ENCODE measurements at places on chromosomes 7 and 10.

DNA sequence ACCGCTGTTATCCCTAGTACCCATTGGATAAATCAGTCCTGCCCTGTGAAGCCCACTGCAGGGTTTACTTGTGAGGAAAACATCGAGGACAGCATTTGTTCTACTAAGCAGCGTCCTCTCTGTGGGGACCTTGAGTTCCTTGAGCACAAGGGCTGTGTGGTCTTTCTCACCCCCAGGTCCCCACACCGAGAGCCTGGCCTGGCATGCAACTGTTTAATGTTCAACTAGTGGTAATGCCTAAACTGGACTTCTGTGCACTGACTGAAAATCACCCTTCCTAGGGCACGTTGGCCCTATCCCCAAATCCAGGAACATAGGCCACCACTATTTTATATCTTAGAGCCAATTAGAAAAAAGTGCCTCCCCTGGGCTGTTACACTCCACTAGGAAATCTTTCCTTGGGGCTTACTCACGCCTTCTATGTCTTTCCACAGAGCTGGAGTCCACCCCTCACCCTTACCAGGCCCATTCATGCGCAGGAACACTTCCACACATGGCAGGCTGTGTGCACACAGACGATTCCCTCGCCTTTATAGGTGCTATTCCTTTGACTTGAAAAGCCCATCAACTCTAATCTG, 1.7 kb upstream of the TMEM213 start:
- no peak for DNase-seq

DNA sequence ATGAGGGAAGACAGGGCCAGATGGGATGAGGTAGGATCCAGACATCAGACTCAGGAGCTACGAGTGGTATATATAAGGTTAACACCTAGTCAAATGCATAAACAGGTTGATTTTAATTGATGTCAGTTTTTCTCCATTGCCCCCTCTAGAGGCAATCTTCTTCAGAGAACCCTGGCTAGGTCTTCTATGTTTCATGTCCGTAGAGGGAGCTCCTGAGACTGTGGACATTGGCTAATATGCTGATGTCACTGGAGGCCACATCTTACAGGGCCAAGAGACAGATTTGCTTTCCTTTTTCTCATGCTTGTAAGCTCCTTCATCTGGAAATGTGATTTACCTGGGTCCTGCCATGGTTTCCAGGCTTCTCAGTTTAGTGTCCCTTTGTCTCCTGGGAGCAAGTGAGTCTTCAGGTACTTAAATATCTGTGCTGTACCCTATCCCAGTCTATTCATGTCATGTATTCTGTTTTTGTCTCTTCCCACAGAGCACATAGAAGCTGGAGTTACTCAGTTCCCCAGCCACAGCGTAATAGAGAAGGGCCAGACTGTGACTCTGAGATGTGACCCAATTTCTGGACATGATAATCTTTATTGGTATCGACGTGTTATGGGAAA, 161.6 kb upstream of the PRSS1 start:
- DNase-seq = peak; percentile 72

- peak; percentile 83 for DNase-seq
Observed at GRCh38 chr10:97771055-97771891, 526 bp downstream of the SFRP5 start.

DNA sequence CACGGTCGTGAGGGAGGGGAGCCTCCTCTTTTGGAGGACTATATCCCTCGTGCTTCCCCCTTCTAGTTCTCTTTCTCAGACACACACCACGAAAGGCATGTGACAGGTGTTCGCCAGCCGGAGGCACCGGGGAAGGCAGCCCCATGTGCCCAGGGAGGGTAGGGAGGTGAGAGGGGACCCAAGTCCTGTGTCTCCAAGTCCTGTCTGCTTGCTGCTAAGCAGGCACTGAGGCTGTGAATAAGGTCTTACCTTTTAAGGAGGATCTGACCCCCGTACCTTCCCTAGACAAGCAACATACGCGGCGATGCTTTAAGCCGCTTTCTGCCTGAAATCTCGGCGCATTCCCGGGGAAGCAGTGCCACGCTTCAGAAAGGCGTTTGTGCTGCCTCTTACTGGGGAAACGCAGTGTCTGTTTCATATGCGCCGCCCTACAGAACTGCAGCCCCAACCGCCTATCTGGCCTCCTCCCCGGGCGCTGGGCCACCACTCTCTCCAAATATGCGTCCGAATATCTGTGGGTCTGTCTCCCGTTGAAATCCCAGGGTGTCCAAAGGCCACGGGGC, 770 bp downstream of the PLXNA4 start:
- peak; percentile 52 for DNase-seq

DNA sequence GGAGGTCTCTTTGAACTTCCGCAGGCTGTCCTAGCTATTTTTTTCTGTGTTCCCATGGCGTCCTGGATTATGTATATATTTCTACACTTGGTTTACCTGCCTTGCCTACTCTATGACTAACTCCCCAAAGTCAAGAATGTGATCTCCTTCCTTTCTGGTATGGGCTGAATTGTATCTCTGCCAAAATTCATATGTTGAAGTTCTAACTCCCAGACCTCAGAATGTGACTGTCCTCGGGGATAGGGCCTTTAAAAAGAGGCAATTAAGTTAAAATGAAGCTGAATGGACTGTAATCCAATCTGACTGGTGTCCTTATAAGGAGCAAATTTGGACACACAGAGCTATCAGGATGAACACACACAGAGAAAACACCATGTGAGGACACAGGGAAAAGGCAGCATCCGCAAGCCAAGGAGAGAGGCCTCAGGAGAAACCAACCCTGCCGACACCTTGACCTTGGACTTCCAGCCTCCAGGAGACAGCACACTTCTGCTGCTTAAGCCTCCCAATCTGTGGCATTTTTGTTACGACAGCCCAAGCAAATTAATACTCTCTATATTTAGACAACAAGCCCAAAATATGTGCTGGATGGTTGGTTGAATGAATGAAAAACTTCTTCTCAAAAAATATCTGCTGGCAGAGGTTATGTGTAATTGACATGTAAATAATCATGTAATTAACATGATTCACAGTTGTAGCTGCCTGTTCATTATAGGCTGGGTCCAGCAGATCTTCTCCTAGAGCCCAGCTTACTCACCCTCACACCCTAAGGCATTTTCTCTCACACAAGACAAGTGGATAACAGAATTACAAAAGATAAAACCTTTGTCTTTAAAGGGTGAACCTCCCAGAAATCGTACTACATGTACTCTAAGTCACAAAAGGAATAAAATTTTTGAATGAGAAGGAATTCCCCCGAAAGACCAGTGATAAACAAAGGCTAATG, 123.7 kb downstream of the CUBN start:
- no peak for DNase-seq

DNA sequence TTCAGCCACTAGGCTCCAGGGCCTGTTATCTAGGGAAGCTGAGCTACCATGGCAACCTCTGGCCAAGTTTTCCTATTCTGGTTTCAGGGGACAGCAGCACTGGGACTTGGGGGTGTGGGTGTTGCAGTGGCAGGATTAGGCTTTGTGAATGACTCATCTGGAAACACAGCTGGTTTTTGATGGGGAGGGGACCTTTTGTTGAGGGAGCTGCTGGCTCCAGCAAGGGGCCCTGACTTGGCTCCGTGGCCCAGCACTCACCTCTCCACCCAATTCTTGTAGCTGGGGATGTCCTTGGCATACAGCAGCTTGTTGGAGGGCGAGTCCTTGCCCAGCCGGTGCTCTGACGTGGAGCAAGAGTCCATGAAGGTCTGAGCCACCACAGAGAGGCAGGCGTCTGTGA, 435.9 kb downstream of the PLXNA4 start:
- no peak for DNase-seq

- no peak for DNase-seq
Observed at GRCh38 chr7:110027385-110027784, 1063.5 kb upstream of the LRRN3 start.

DNA sequence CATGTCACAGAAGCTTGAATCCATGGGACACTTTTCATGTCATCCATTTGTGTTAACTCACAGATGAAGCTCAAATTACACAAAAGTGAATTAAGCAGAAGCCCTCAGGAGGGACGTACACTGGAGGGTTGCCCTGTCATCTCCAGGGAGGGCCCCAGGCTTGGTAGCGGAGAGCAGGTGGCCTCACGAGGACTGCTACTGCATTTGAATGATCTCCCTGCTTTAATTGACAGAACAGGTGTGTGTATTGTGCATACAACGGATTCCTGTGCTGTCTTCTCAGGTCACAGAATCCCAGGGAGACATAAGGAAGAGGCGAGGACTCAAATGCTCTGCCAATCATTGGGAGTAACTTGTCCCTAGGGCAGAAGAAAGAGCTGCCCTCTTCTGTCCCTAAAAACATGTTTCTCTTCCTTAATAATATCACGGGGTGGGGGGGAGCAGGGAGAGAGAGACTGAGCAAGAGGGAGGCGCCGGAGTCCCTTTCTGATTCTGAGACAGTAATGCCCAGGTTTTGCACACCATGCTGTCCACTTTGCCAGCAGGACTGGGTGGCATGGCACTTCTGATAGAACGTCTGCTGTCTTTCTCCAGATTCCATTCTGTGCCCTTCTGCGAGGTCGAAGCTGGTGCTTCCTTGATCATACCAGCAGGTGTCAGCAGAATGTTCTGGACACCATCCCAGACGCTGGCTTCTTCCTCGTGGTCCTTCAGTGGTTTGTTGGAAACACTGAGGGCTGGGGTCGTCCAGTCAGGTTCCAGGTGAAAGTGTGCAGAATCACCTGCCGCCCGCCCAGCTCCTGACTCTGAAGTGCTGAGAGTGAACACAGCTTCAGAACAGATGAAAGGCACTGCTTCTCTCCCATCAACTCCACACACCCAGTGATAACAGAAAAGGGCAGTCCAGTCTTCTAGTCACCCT, 26.2 kb upstream of the RASGEF1A start:
- peak; percentile 67 for DNase-seq

DNA sequence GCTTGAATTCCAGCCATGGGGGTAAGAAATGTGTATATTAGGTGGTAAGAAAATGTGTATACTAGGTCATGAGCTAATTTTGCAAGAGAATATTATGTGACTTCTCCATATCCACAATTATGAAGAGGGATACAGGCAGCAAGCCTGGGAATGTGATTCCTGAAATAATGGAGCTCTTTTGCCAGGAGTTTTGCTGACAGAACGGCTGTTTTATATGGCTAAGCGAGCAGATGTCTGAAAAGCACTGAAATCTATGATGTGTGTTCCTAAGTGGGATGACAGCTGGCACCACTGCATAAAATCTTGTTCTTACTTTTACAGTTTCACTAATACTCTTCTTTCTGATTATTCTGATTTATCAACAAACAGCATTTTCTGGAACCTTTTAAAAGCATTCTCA, 386.0 kb upstream of the HPS1 start:
- no peak for DNase-seq

- no peak for DNase-seq
Observed at GRCh38 chr7:114708646-114709045, 213.2 kb upstream of the MDFIC start.

- no peak for DNase-seq
Observed at GRCh38 chr10:46558392-46559185, 2.1 kb upstream of the GPRIN2 start.

DNA sequence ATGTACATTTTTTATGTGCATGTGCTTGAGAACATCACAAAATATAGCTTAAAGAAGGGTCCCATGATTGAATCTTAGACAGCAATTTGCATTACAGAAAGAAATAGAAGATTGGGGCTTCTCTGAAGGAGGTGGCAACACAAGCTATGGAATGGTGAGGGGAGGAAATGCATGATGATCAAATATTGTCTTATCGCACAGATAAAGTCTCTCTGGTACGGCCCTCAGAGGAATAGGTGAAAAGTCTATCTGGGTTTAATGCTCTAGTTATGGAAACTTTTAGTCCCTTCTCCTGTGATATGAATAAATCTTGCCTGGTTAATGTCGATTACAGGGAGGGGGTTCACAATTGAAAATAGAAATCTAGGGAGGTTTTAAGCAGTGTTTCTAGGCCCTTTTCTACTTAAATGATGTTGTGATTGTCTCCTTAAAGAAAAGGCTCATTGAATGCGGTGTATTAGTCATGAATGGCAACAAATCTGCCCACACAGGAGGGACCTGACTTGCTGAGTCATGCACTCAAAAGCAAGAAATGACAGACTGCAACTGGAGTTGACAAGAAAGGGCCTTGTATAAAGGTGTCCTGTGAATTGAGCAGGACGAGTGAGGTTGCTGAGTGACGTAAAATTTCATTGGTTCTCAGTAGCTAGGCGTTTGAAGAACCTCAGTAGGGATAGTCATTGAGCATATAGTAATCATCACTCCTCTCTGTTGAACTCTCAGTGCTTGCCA, 133.4 kb upstream of the CSTF2T start:
- DNase-seq = peak; percentile 17

DNA sequence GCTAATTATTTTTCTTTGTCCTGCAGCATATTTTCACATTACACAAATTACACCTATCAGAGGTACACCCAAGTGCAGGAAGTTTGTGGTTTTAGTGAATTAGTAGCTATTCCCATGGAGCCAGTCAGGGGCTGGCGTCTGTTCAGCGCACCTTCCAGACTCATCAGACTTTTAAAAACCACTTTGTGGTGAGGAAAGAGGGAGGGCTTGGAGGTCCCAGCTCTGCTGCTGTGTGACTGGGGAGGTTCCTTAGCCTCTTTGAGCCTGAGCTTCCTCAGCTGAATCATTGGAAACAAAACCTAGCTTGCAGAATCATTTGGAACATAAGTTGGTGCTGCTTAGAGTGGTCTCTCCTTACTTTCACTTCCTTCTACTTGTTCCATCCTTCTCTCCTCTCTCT, 175.4 kb downstream of the SORCS3 start:
- DNase-seq = no peak

DNA sequence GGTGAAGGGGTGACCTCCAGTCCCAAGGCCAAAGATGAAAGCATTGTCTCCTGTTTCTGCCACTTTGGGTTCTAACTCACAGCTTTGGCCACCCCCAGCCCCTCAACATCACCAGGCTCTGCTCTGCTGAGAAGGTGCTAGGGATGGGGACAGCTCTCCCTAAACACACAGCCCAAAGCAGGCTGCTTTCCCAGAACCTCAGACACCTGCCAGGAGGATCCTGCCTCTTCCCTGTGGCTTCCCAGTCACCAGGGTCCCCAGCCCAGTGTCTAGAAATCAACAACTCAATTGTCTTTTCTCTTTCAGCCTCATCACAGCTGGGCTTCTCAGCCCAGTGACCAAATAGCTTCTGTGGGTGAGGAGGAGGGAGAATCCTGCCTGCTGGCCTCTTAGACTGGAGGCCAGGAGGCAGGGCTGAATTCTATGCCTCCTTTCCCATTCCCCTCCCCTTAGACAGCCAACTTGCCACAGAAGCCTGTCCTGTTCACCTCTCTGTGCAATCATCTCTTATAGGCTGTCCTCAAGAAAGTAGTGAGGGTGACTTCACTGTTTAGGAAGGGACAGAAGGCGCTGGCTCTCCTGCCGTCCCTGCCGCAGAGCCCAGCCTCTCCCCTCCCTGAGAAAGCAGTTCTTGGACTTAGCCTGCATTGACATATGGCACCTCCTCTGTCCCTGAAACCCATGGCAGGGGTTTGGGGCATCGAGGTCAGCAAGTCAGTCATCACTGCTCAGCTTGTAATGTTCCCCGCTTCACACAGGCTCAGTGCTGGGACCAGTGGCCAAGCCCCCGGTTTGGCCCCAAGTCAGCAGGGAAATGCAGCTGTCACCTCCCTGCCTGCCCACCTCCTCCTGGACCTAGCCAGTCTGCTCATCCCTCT, 3.7 kb downstream of the FGF8 start:
- no peak for DNase-seq

- no peak for DNase-seq
Observed at GRCh38 chr10:101781984-101782810, 1.0 kb downstream of the NPM3 start.

Data from iPS-NIHi11 (cell line).